ENCODE measurements at places on chromosomes 1 and 21.

DNA sequence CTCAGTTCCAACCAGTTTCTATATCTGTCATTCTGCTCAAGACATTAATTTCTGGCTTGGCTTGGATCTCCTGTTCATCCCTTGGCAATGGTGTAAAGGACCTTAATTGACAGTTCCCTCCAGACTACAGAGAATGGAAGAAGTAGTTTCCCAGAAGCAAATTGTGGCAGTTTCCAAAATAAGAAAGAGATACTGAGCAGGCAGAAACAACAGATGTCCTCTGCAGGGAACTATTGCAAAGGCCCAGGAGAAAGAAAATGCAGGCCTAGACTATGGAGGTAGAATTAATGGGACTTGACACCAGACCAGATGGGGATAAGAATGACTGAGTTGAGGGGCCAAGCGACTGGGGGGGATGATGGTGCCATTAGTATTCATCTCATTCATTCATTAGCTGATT, 6.1 kb upstream of the AK2 start:
- no peak for DNase-seq

DNA sequence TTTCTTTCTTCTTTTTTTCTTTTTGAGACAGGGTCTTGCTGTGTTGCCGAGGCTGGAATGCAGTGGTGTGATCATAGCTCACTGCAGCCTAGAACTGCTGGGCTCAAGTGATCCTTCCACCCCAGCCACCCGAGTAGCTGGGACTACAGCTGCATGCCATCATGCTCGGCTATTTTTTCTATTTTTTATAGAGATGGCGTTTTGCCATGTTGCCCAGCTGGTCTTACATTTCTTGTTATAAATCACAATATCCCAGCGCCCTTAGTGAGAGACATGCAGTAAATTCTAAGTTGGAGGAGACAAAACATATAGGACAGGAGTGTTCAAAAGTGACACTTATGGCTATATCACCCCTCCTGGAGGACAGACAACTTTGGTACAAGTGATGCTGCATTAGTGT, 31.3 kb upstream of the ACTN2 start:
- DNase-seq: no peak

DNA sequence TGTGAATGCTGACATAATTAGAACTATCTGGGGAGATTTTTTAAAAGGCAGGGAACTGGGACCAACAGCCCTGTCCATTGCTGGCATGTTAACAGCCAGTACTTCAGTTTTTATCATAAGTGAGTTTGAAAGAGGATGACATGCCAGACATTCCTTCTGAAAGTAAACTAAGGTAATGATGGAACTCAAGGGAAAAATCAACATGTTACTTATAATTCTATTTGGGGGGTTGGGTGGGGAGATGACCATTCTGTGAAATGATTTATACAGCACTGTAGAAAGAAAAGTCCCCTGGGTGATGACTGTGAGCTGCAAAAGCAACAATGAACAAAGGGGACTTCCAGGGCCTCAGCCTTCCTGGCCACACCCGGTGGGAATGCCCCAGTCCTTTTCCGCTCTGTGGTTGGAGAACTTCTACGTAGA, 5.4 kb upstream of the LAMC2 start:
- DNase-seq: no peak

DNA sequence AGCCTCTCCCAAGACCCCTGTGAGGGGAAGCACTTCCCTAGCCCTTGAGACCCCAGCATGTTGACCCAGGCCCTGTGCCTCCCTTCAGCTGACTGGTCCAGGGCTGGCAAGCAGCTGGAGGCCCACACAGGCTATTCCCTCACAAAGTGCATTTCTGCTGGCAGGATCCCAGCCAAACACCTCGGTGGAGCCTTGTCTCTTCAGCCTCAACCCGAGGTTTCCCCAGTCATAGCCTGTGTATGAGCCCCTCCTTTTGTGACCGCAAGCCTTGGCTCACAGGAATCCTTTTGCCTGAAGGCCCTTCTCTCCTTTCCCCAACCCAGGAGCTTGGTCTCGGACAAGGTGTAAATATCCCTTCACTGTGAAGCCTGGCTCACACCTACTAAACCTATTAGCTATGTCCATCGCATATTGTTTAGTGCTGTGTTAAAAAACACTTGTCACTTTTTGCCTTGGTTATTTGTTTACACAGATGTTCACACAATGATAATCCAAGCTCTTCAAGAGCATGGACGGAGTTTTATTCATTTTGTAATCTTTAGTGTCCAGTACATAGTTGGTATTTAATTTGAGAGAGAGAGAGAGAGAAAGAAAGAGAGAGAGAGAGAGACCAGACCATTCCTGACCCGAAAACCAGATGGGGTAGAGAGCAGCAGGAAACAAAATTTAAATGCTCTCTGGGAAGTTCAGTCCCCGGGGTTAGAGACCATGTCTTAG, 8.5 kb upstream of the CD247 start:
- no peak for DNase-seq

DNA sequence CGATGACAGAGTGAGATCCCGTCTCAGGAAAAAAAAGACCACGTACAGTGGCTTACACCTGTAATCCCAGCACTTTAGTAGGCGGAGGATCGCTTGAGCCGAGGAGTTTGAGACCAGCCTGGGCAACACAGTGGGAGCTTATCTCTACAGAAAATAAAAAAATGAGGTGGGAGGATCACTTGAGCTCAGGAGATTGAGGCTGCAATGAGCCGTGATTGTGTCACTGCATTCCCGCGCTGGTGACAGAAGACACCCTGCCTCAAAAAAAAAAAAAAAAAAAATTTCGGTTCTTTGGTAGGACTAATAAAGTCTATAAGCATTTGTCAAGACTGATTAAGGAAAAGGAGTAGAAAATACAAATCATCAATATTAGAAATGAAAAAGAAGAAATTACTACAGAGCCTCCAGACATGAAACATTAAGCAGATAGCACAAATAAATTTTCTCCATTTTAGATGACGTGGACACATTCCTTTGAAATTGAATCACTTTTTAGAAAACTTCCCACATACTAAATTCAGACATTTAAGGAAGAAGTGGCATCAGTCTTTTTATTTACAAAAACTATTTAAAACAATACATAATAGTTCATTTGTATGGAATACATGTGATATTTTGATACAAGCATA, 30.4 kb downstream of the MORC3 start:
- no peak for DNase-seq

DNA sequence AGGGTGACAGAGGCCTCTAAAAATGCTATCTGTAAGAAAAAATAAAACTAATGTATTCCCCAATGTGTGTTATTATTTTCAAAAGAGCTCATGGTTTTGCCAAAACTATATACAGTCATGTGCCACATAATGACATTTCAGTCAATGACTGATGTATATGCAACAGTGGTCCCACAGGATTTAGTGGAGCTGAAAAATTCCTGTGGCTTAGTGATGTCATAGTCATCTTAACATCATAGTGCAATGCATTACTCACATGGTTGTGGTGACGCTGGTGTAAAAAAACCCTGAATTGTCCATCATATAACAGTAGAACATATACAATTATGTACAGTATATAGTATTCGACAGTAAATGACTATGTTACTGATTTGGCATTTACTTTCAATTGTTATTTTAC, 172.4 kb downstream of the CACNA1E start:
- DNase-seq: no peak

- no peak for DNase-seq
Measured at GRCh38 chr1:22540337-22540736, 23.0 kb upstream of the EPHA8 start.

DNA sequence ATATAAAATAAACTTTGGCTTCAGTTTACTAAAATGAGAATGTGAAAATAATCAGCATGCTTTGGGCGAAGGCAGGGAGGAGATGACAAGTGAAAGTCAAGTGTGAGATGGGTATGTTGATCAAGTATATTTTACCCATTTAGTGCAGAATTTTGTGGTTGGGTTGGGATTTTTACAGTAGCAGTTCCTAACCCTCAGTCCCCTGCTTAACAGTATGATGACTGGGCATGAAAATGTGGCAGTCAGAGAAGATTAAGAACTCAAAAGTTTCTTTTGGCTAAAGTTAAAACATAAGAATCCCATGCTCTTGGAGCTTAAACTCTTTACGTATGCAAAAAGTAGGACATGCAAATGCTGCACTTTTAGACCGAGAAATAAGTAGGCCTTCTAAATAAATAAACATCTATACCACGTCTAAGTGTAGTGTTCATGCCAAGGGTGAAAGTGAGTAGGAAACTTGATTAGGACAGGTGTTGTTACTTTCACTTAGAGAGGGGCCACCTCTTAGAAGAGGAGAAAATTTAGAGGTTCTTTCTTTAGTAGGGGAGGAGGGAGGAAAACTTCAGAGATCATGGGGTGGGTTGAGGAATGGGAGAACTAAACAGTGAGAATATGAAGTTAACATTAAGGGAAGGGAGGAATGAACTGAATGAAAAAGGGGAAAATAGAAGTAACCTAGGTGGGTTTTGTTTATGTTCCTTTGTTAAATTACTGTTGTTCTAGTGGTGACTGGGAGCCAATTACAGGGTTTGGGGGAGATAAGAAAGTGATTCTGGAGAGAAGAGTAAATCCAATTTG, 127.8 kb downstream of the OSBPL9 start:
- DNase-seq: no peak

GRCh38 chr1:150799089-150799488, 9.0 kb downstream of the CTSK start:
- DNase-seq: no peak

- no peak for DNase-seq
Measured at GRCh38 chr1:200437556-200438203, 27.8 kb upstream of the ZNF281 start.

DNA sequence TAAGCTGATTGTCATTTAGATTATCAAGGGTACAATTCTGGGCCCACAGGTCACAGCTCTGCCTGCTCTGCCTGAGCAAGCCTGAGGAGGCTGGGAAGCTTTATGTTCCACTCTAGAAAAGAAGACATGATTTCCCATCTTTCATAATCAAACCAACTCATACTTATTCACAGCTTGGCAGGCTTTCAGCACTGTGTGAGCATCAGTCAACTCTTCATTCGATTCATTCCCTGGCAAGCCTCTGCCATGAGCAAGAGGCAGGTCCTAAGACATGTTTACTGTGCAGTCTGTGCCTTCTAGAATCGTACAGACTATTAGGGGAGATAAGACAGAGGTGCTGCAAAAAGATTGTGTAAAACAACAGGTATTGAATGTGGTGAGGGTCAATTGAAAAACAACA, 24.5 kb upstream of the KIRREL1 start:
- DNase-seq: no peak

- DNase-seq: no peak
Measured at GRCh38 chr1:198423673-198424072, 116.8 kb downstream of the ATP6V1G3 start.

DNA sequence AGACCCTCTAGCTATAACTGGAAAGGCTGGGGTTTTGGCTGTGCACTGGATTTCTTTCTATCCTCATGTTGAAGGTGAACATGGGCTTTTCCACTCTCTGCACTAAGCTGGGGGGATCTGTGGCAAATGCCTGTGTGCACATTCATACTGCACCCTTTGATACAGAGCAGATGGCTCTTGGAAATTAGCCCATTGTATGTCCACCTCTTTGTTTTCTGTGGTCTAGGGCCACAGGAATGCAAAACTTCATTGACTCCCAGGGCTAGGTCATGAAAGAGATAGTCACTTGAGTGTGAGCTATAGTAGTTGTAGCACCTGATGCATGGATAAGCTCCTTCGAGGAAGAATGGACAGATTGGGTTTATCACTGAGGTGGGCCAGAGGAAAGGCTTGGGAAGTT, 5.7 kb upstream of the OR14A16 start:
- no peak for DNase-seq
